Anterior cingulate cortex (tissue), 58 donors: ENCODE measurements at places on chromosomes 5 and 9.
A peak's percentile ranks its signal among the peaks of the same experiment; 100 is the strongest.

DNA sequence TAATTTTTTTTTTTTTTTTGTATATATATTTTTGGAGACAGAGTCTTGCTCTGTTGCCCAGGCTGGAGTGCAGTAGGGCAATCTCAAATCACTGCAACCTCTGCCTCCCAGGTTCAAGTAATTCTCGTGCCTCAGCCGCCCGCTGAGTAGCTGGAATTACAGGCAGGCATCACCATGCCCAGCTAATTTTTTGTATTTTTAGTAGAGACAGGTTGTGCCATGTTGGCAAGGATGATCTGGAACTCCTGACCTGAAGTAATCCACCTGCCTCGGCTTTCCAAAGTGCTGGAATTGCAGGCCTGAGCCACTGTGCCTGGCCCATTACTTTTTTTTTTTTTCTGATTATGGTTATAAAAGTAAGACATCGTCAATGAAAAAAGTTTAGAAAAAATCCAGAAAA is 84.0 kb upstream of the LMNB1 start:
- no peak for DNase-seq

DNA sequence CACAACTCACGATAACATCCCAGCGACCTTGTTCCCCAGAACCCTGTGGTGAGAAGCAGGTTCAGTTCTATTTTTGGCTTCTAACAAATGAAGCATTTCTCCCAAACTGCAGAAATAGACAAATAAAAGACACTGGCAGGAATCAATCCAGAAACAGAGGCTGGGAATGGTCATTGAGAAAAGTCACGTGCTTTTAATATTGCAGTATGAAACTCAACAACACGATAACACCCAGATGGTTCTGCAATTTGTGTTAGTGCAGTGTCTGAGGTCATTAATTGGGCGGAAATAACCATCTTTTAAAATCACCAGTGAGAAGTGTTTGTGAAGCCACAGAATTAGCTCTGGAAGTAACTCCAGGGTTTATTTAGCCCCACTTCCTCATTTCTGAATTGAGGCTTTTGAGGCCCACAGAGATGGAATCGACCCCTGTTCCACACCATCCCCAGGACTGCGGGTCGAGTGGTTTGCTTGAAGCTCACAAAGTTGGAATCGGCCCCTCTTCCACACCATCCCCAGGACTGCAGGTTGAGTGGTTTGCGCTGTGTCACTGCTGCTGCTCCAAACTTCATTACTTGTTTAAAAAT is 164.7 kb upstream of the IRX4 start:
- DNase-seq = no peak

DNA sequence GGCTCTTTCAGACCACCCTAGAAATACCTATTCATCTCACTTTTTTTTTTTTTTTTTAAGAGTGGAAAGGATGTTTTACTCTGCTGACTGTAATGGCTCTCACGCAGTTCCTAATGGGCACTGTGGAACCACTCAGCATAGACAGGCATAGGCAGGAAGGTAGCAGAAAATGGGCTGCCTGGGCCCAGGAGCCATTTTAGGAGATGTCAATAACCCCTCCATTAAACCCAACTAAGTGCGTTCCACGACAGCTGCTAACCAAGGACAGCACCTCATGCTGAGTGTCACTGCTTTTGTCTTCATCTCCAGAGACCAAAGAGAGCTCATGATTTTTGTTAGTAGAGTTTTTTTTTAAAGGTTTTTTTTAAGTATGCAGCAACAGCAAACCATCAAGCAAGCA is 15.3 kb downstream of the MAP1B start:
- no peak for DNase-seq

DNA sequence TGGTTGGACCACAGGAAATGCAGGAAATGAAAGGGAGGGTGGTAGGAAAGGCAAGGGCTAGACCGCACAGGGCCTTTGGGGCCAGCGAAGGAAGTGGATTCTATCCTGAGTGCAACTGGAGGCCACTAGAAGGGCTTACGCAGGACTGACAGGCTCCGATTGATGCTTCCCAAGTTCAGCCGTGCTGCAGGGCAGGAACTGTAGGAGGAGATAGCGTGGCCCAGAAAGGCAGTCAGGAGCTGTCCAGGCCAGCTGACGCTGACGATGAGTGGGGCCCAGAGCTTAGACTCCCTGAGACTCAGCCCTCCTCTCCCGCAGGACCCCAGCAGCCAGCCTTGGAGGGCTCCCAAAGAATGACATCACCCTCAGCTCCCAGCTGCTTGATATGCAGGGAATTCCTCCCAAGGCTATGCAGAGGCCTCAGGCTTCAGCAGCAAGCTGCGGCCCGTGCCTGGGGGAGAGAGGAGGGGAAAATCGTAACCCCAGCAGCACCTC is 48.8 kb downstream of the KCNIP1 start:
- DNase-seq = peak; percentile 74

GRCh38 chr9:21684231-21684630 is 118.2 kb upstream of the MTAP start:
- no peak for DNase-seq

DNA sequence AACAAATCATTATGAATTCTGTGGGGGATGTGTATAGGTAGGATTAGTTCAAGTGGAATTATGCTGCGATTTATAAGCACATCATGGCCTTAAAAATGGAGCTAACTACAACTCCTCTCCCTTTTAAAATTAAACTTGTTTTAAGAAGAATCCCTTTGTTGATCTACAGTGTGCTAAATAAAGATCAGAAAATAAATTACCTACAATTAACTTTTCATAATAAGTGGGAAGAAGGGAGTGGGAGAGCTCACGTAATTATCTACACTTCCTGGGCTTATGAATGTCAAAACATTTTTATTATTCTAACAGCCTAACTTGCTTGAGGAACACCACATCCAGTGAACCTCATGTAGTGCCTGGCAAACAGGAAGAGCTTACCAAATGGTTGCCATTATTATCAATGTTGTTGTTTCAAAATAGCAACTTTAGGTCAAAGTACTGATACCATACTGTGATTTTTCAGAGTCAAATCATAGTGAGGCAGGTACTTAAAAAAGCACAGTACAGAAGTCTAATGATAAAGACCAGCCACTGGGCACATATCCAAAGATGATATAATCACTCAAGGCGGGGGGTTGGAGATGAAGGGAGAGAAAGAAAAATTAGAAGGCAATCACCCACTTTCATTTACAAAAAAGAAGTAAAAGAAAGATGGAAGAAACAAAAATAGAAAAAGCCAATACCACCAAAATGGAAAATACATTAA is 174.0 kb downstream of the RAPGEF6 start:
- DNase-seq = no peak

- DNase-seq = no peak
Observed at GRCh38 chr9:83449983-83450382, 88.2 kb downstream of the FRMD3 start.

GRCh38 chr9:84122572-84122971 is 142.0 kb downstream of the RMI1 start:
- no peak for DNase-seq

GRCh38 chr9:21825637-21826036 is 23.2 kb downstream of the MTAP start:
- DNase-seq = no peak

GRCh38 chr5:155019601-155020226 is 6.2 kb downstream of the KIF4B start:
- DNase-seq = no peak

DNA sequence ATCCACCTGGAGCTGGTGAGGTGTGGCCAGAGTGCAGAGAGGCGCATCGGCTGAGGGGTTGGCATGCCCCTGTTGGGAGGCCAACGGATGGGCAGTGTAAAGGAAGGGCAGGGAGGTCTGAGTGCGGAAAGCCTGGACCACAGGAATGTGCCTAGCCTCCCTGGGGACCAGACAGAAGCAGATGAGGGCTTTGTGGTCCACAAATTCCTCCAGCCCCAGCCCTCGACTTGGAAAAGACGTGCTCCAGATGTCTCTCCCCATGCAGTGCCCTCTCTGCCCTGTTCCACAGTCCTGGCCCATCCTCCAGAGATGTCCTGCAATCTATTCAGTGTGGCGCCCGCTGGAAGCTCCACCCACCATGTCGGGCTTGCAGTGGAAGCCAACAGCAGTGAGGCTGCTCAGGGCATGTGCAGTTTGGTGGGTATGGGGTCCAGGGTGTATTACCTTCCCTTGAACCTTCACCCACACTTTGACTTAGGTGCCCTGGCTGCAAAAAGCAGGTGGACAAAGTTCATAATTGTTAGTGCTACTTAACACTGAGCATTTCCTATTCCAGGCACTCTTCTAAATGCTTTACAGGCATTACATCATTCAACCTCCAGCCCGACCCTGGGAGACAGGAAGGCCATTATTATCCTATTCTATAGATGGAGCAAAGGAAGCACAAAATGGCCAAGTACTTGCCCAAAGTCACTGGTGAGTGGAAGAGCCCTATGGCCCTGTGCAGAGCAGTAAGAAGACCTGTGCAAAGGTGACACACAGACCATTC is 120.2 kb upstream of the SLC25A48 start:
- DNase-seq = no peak

DNA sequence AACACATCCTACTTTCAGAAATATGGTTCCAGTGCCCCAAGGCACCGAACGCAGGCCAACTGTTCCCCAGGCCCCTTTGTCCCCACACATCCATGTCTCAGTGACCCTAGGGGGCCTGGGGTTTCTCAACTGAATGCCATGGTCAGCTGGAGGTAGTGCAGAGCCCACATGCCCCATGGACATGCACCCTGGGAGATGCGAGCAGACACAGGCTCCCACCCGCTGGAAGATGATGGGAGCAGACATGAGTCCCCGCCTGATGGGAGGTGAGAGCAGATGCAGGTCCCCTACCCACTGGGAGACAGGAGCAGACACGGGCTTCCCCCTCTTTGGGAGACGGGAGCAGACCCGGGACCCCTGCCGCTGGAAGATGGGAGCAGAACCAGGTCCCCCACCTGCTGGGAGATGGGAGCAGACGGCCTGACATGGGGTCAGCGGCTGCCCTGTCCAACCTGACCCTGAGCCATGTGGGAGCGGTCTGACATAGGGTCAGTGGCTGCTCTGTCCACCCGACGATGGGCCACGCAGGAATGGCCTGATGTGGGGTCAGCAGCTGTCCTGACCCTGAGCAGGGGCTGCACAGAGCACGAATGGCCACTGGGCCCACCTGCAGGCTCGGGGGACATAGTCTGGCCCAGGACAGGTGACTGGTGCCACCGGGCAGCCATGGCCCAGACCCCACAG is 18.4 kb downstream of the ZDHHC11B start:
- no peak for DNase-seq

- no peak for DNase-seq
Observed at GRCh38 chr9:22170556-22170955, 161.5 kb upstream of the CDKN2B start.

GRCh38 chr5:135266303-135266635 is 132.8 kb downstream of the MACROH2A1 start:
- no peak for DNase-seq

DNA sequence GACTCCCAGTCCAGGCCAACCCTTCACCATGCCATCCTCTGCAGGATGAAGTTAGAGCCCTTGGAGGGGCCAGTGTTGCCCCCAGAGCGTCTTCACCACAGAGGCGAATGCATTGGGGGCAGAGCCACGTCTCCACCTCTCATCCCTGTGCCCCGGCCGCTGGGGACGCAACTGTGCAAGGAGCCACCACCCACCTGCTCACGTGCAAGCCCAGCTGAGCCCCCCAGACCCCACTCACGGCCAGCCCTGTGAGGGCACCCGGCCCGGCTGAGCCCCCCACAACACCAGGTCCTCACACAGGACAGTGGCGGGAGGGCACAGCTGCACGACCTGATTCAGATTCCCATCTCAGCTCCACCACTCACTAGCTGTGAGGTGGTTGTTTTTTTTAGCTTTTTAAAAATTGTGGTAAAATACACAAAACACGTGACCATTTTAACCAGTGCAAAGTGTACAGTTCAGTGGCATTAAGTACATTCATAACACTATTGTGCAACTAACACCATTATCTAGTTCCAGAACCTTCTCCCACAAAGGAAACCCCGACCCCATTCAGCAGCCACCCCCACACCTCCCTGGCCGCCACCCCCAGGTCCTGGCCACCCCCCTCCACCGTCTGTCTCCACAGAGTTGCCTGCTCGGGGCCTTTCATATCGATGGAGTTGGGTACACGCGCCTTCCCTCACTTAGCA is 33.5 kb upstream of the UBAC1 start:
- no peak for DNase-seq

- no peak for DNase-seq
Observed at GRCh38 chr5:80122579-80122978, 87.4 kb downstream of the THBS4 start.

DNA sequence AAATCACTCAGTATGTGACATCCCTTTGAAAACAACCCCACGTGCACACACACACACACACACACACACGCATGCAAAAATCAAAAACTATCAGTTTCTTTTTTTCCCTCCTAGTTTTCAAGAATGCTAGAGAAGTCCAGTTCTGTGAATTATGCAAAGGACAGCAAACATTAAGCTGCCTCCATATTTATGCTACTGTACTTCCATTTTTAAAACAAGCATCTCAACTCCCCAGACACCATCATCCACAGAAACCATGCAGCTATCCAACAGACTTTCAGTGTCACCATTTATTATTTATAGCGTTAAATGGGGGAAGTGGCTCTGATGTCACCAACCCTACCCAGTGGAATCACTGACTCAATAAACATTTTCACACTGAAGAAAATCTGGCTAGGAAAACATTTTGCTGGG is 1.6 kb downstream of the FBXW11 start:
- DNase-seq = no peak

DNA sequence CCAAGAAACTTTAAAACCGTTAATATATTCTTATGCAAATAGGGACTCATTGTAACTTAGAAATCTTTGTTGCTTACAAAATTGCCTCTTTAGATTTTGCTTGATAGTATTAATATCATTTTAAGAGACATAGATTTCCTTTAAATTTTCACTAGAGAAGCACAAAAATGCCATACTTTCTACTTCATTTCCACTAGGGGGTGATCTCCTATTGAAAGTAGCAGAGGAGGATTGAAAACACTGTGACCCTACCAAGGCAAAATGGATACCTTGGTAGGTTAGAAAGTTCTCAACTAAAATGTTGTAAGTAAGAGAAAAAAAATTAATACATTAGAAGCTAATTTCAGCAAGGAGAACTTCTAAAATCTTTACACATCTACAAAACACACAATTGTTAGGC is 204.9 kb downstream of the CHSY3 start:
- no peak for DNase-seq

DNA sequence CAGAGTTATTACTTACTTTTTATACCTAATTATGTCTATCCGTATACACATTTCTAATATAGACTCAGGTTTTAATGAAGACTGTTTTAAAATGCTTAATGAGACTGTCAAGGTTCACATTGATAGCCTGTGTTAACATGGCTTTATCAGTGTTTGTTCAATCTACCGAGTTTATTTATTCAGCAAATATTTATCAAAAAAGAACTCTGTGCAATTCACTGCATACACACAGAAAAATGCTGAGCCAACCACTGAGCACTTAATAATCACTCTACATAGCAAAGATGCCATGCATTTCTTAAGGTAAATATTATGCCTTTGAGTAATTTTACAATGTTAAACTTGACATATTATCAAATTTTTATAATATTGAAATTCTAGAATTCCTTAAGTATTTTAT is 428.2 kb downstream of the ANXA1 start:
- DNase-seq = no peak

- no peak for DNase-seq
Observed at GRCh38 chr9:4538621-4539020, 48.4 kb downstream of the SLC1A1 start.

GRCh38 chr5:89542736-89543135 is 659.8 kb upstream of the MEF2C start:
- DNase-seq = no peak
